ENCODE measurements at places on chromosomes 7 and 10.

GRCh38 chr10:60986791-60987190 is 42.8 kb upstream of the RHOBTB1 start:
- DNase-seq, result no peak

- no peak for DNase-seq
These were observed 50.6 kb downstream of the PARD3 start for GRCh38 chr10:34764472-34764946.

DNA sequence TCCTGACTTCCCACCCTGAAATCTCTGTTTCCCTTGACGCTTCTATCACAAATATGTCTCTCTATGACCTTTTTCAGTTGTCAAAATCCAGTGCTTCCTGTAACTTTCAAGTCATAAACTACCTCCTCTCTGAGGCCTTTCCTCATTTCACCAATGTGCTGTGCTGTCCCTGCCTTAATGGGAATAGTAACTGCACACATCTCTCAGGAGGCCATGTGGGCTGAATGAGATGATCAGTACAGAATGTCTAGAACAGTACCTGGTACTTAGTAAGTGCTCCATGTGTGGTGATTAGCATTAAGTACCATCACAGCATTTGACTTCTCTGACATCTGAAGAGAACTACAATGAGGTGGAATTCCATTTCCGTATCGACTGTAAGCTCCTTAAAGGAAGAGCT is 588.5 kb downstream of the KCNMA1 start:
- DNase-seq, result no peak

DNA sequence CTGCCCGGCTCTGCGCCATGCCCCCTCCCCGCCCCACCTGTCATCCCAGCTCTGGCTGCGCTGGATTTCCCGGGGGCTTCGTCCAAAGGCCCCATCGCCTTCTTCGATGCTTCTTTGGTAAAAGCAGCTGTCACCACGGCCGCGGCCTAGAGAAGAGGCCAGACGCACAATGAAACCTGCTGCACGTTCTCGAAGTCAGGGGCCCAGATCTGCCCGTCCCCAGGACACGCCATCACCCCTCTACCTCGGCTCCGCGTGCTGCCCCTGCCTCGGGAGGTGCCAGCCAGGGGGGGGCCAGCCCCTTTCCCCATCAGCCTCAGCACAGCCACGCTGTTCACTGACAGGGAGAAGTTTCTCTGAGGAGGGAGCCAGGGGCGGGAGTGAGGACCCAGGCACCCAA is 6.8 kb downstream of the GIGYF1 start:
- no peak for DNase-seq

DNA sequence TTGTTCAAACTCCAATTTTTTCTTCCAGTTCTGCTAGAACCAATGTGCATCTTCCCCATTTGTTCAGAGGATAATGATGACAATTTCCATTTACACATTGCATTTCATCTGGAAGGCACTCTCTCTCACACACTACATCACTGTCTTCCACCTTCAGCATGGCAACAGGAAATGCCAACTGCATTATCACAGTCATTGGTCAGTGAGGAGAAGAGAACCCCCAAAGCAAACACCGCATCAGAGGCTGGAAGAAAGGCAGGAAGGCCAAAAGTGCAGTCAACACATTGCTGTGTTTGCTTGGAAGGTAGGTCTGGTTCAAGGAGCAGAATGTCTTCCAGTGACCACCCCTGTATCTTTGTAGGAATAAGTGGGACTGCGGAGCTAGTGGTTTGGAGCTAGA is 192.2 kb upstream of the RHOBTB1 start:
- peak; percentile 72 for DNase-seq

GRCh38 chr10:75441196-75441595 is 9.8 kb downstream of the LRMDA start:
- DNase-seq, result no peak

DNA sequence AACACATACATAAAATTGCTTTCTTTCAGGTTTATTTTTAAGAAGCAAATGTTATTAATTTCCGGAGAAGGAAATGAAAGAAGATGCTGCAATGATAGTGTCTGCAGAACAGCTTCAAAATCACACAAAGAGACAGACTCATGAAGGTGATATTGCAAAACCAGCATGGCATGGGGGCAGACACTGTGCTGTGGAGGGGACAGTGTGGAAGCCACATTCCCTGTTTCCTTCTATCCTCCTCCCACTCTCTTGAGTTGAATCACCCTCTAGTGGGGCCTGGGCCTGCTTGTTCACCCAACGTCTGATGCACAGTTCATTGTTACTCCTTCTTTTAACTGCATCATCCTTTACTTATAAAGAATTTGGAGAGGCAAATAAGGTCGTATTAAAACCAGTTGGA is 104.0 kb upstream of the INSIG1 start:
- DNase-seq, result no peak

DNA sequence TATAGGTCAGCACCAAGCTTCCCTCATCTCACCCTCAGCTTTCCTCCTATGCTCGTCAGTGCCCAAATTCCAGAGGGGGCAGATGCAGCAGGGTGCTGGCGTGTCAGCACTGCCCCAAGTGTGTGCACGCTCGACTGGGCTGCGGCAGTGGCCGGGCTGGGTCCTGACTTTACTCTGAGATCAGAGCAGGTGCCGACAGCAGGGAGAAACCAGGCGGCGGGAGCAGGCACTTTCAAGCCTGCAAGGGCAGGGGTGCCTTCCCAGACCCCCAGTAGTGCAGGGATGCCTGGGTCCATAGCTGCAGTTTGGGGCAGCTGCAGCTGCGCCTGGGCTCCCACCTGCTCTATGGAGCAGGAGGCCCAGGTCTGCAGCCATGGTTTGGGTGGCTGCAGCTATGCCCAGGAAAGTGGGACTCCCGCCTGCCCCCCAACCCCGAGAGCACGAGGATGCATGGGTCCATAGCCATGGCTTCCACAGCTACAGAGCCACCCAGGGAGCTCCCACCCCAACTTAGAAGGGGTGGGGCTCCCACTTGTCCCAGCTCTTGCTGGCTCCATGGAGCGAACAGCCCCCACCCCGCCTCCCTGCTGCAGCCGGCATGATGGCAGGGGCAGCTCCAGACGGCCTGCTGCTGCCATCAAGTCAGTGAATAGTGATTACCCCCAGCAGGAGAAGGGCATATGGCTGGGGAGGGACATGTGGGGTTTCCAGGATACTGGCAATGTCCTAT is 199.2 kb upstream of the KMT2E start:
- DNase-seq, result no peak

GRCh38 chr7:155007947-155008346 is 5.0 kb upstream of the PAXIP1 start:
- peak; percentile 26 for DNase-seq

- peak; percentile 65 for DNase-seq
These were observed 22.6 kb downstream of the PDIA4 start for GRCh38 chr7:149005427-149006344.

DNA sequence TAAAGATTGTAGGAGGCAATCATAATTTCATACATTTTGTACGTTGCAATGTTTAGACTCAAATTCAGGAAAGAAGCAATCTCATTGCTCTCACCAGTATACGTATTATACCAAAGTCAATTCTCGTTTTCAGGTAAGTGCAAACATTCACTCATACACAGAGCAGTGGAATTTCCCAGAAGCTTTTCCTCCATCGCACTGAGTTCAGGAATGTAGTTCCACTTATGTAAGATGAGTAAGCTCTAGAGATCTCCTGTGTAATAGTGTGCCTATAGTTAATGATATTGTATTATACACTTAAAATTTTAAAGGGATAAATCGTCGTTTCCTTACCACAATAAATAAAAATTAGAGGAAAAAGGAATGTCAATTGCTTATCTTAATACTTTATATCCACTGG is 470.8 kb upstream of the KCND2 start:
- DNase-seq, result peak; percentile 6

- no peak for DNase-seq
These were observed 527 bp upstream of the SORCS3 start for GRCh38 chr10:104640339-104641186.

- peak; percentile 53 for DNase-seq
These were observed 63.3 kb upstream of the PRKG1 start for GRCh38 chr10:51010977-51011376.

GRCh38 chr7:101625031-101625791 is 3.9 kb downstream of the MYL10 start:
- no peak for DNase-seq

GRCh38 chr7:101864039-101864438 is 46.6 kb downstream of the CUX1 start:
- DNase-seq, result no peak

- no peak for DNase-seq
These were observed 328.7 kb downstream of the PAXIP1 start for GRCh38 chr7:154674191-154674590.

GRCh38 chr10:68208424-68209042 is 23.4 kb downstream of the ATOH7 start:
- peak; percentile 80 for DNase-seq

DNA sequence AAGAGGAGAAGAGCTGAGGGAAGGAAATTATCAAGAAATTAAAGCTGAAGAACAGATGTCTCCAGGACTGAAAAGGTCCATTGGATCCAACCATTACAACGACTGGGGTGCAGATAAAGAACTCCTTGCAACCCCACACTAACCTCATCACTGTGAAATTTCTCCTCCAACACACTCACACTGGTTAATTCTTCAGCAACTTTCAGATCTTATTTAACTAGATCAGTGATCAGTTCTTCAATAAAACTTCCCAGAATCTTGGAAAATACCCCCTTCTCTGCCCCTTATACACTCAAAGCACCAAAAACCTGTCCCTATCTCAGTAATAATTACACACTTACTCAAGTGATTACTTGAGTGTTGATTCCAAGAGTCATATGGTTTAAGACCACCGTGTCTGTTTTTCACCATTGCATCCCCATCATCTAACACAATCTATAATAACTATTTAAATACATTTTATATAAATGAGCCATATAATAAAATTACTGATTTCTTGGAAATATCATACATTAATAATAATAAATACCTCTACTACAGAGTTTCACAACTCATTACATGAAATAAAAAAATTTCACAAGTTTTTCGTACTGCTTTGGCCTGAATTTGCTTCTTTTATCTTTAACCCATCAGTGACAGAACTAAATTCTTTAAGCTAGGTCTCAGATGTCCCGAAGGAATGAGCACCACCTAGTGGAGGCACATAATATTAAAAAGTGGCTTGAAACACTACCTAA is 123.7 kb downstream of the MPP7 start:
- peak; percentile 61 for DNase-seq

DNA sequence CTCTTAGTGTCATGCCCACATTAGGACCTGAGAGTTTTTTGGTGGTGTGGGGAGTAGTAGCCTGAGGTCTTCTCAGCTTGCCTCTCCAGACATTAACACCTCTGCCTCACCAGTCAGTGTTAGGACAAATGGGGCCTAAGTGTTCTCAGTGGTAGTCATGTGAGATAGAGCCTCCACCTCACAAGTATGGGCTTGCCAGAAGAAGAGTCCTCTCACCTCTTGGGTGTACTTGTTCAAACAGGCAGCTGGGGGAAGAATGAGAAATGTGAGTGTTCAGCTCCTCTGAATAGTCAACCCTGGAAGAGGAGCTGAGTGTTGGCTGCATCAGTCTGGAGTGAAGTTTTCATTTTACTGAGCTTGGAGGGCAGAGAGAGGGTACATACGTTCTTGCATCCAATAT is 464.6 kb downstream of the POM121L12 start:
- DNase-seq, result no peak

DNA sequence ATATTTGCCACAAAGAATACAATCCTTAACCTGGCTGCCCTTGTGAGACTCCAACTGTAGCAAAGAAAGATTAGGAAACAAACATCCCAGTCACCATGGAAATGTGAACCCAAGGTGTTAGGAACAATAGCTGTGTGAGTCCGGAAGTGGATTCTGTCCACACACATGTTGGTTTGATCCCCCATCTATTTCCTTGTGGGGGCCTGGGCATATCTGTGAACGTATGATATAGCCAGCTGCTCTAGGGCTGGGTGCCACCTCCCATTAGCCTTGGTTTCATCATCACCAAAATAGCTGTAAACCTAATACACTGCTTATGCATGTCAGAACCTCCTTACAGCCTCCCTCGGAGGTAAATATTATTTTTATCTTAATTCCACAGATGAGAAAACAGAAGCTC is 26.4 kb downstream of the GRK5 start:
- peak; percentile 43 for DNase-seq

GRCh38 chr10:133390597-133391248 is 3.2 kb upstream of the MTG1 start:
- no peak for DNase-seq

DNA sequence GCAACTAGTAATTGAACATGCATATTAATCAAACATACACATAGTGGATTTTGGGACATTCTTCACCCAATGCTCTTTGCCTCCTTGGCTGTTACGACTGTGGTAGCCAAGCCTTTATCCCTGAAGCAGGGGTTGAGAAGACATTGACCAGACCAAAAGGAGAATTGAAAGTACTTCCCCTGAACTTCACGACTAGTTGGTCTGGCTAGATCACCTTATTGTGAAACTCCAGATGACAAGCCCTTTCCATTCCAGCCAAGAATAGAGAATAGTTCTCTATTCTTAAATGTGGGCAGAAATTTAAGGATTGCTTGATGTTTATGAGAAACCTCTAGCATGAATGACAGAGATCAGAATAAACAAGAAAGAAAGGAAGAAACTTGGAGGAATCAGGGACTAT is 97.0 kb downstream of the LRMDA start:
- no peak for DNase-seq

DNA sequence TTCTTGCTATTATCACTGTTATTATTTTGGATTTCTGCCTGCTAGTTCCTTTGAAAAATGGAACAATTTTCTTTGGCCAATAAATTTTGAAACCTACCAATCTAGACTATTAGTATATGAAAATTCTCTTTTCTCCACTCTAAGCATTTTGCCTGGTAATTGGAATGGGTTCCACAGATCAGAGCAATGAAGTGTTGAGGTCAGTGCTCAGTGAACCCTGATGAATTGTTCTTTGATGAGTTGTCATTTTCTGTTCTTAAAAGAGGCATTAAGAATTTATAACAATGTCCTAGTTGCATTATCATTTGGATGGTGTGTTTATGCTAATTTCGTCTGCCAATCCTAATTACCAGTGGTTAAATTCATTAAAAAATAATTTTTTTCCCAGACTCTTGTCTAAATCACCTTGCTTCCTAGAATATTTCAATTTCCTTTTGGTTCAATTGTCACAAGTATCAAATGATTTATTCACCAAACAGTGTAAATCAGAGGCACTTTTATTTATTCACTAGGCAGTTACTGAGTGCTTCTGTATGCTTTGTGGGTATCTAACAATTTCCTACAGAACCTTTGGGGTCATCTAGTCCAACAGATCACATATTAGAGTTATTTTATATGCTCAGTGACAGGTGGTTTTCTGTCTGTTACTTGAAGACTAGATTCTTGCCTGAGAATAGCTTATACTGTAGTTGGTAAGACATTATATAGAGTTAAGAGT is 239.0 kb downstream of the DNAJB9 start:
- DNase-seq, result no peak
